Naive thymus-derived CD8-positive, alpha-beta T cell (primary cell): ENCODE measurements at places on chromosomes 12 and 14. TPM values are rescaled to one million over a fixed set of nuclear protein-coding genes. Genes with fewer than 3 reads are reported as not detected.

- no peak for DNase-seq
Measured at GRCh38 chr14:88209273-88209672, 113.8 kb downstream of the KCNK10 start.

DNA sequence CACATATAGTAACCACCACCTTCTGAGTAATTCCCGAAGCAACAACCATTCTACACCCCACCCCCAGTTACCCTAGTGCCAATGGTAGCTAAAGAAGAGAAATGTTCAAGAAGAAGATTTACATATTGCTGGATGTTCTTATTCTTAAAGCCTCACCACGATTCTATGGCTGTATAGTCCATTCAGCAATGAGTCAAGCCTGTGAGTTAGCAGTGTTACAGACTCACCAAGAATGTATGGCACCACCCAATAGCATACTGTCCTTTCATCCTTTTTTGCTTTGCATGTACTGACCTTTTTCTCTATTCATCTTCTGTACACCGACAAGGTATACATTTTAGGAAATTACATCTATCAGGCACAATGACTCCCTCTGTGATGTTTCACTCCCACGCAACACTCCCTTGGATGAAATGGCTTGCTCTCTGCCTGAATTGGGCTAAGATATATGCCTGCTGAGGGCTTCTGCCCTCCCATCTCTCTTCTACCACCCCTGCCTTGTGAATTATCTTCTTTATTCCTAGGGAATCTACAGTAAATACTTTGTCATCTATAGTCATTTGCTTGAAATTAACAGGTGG, 945.8 kb downstream of the DIO2 start:
- DNase-seq, result no peak

GRCh38 chr12:118560733-118561132, 184.4 kb downstream of the SUDS3 start:
- DNase-seq, result no peak

DNA sequence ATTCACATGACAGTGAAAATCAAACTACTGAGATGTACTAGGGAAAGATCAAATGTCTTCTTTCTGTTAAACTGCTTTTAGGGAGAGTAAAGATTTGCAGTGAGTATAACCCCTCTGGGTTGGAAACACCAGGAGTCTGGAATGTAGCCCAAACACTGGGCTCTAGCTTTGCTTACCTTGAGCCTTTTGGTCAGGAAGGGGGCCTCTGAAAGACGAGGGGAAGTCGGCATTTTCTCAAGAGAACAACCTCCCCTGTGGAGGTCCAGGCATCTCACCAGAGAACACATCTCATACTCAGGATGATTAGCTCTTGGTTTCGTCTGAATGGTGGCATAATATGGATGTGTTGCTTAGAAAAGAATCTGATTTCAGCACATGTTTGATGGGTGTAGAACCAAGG, 169.0 kb downstream of the ZFP36L1 start:
- no peak for DNase-seq

- DNase-seq, result no peak
Measured at GRCh38 chr12:83823386-83824045, 1089.1 kb downstream of the SLC6A15 start.

DNA sequence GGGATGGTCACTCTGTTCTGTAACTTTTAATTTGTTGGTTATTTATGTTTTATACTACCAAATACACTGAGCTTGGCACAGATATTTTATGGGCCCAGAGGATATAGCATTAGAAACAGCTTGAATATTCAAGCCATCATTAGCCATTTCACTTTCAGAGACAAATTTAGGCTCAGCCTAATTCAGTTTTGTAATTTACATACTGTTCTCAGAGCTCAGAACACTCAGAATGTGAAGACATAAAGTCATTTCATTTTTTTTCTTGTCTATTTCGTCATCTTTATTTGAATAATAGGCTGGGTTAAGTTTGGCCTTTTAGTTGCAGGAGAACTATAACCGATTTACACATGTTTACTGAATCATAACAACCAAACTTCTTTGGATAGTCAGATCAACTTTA, 361.7 kb downstream of the SNAPC1 start:
- no peak for DNase-seq

DNA sequence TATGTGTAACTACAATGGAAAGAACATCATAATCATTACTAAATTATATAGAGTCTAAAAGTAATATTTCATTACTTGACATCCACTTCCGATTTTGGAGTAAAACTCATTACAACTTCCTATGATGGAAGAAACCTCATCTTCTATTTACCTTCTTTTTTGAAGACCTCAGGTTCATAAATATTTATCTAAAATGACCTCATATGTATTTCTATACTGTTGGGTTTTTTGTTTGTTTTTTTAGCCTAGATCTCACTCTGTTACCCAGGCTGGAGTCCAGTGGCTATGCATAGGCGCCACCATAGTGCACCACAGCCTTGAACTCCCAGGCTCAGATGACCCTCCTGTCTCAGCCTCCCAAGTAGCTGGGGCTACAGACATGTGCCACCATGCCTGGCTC, 39.9 kb upstream of the BMAL2 start:
- DNase-seq, result no peak

Gene NAA25
- total RNA-seq, result 44.0 TPM

Gene SDR9C7
- total RNA-seq, result not detected

DNA sequence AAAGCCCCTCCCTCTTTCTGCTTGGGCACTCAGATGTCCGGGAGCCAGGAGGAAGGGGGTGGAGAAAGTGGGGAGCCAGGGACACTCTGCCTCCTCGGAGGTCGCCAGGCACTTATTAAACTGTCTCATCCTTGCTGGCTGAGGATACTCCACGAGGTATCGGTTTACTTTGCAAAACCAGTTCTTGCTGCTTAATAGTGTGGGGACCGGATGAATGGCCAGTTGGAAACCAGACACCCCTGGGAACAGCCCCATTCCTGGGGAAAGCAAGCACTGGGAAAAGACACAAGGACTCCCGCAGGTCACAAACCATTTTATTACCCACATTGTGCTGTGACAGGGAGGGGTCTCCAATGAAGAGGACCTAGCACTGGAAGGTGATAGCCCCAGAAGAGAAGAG, 34.2 kb downstream of the CCDC88C start:
- DNase-seq, result no peak

GRCh38 chr12:123105211-123105826, 45.6 kb downstream of the PITPNM2 start:
- no peak for DNase-seq

- no peak for DNase-seq
Measured at GRCh38 chr12:60042835-60043234, 447.0 kb downstream of the SLC16A7 start.

GRCh38 chr12:109926488-109927210, 26.6 kb downstream of the TCHP start:
- no peak for DNase-seq

DNA sequence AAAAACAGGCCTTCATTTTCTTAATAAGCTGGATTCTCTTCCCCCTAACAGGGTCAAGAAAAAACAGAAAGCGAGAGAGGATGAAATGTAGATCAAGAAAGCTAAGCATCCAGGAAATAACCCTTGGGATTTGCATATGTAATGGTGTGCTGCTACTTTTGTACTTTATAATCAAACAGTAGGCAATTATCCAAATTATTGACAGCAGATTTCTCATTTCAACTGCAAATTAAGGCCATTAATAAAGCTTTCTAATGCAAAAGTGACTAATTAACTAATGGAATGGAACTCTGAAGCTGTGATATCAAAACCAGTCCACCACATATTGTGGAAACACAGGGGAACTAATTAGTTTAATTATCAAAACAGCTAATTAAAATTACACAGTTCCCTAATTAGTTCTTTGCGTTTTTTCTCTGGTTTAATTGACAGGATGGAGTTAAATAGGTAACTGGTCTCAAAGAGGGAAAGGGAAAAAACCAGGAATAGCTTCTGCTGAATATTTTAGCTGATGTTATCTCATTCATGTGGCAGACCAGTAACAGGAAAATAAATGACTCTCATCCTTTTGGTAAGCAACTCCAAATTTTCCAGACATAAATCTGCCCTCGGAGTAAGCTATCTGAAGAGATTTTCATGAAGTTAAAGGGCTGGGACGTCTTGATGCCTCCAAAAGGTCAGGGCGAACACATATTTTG, 182.7 kb upstream of the LMO3 start:
- DNase-seq, result no peak

GRCh38 chr14:83294941-83295340, 1761.3 kb upstream of the SEL1L start:
- DNase-seq, result no peak

DNA sequence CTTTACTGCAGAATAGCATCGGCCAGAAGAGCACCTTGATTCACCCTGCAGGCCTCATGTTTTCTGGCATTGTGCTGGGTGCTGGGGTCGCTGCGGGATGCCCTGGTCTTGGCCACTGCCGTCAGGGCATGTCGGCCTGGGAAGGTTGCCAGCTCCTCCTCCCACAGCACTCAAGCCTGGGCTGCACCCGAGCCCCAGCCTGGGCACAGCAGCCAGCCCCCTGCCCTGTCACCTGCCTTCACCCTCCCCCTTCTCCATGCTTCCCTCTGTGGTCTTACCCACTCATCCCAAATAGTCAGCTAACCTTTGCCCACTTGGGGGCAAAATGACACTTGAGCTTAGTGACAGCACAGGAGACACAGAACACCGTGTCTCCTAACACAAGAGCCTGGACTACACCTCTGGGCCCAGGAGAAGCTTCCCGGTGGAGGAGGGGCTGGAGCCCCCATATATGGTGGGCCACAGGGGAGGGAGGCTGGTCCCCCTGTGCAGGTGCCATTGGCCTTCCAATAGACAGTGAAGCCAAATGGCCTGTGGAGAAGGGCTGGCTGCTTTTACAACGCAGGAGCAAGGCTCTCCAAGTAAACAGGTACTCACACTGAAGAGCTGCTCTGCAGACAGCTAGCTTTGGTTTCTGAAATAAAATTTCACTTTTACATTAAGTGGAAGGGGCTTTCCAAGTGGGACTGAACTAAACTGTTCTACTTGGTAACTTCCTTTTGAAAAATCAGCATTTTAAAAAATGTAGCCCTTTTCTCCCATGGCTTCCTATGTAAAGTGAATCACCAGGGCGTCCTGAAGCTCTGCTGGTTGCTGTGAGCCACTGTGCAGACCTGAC, 51.2 kb upstream of the AMN start:
- no peak for DNase-seq

- DNase-seq, result no peak
Measured at GRCh38 chr12:2624543-2625288, 170.1 kb upstream of the FKBP4 start.

GRCh38 chr12:66603461-66603860, 75.4 kb downstream of the GRIP1 start:
- no peak for DNase-seq

DNA sequence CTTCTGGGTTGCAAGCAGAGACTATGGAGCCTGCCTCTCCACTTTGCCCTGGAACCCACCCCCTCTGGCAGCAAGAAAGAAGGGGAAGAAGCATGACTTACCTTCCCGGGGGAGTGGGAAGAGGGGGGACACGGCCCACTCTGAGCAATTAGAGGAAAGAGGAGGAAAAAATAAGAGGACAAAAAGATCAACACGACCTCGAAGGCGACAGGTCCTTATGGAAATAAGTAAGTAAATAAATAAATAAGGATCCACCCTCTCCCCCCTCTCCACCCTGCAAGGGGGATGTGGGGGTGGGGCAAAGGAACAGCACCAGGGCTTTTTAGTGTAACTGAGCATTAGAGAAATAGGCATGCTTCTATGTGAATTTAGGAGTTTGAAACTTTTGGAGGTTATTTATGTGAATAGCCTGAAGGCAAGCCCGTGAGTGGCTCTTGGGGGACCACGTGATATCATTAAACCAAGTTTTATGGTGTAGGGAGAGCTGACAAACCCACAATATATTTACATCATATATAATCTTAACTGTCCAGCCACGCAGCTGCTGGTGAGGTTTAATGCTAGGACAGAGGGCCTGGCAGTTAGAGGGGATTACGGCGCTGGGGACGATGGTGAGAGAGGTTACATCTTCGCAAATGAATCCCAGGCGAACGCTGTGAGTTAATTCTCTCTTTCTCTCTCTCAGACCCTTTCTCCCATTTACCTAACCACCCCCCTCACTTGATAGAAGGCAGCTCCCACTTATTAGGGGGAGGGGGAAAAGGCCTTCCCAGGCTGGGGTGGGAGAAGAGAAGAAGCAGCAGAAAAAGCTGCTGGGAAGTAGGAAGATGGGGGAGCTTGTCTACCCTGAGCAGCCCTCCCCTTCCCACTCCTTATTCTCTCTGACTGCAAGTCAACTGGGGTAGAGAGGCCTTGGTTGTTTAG, 4.8 kb downstream of the HOXC5 start:
- no peak for DNase-seq

DNA sequence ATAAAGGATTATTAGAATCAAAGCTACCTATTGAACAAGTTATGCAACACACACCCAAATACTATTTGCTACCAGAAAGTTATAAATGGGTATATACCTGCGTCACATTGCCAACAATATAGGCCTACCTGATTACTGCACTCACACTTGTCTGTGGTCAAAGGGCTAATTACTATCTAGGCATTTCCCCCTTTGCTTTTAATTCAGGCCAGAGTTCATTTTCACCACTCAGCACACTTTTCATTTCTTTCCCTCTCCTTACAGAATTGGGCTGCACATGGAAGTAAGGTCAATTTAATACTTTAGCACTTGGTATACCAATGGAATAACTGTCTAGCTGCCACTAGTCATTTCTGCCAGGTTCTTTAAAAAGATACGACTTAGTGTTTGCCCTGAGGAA, 1.7 kb downstream of the SOS2 start:
- DNase-seq, result no peak

- DNase-seq, result no peak
Measured at GRCh38 chr12:80838024-80838658, 99.6 kb downstream of the LIN7A start.

DNA sequence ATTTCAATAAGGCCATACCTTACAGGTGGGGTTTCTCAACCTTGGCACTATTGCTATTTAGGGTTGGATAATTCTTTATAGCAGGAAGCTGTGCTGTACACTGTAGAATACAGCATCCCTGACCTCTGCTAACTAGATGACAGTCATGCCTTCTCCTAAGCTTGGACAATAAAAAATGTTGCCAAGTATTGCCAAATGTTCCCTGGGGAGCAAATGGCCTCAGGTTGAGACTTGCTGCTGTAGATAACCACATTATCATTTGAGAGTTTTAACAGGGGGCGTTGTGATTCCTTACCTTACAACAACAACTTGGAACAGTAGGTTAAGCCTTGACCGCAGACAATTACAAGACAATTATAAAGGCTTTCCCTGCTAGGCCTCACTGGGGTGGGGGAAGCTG, 1073.6 kb upstream of the TMEM132C start:
- no peak for DNase-seq

DNA sequence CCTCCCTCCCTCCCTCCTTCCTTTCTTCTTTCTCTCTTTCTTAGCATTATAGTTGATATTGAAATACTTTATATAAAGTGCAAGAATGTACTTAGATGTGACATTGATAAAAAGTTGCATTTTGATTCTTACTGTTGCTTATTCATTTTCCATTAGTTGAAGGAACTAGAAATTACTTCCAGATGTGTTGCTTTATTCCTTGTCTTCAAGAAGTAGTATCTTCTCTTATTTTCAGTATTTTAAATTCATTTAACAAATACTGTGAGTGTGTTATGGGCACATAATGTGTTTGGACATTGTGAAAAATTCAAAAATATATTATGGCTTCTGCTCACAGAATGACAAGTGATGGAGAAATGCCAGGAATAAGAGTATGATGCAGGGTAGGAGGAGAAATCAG, 45.6 kb downstream of the TRMT5 start:
- no peak for DNase-seq

- DNase-seq, result no peak
Measured at GRCh38 chr12:78167510-78167909, 336.8 kb downstream of the NAV3 start.
